ENCODE measurements at places on chromosomes 6 and 20.

DNA sequence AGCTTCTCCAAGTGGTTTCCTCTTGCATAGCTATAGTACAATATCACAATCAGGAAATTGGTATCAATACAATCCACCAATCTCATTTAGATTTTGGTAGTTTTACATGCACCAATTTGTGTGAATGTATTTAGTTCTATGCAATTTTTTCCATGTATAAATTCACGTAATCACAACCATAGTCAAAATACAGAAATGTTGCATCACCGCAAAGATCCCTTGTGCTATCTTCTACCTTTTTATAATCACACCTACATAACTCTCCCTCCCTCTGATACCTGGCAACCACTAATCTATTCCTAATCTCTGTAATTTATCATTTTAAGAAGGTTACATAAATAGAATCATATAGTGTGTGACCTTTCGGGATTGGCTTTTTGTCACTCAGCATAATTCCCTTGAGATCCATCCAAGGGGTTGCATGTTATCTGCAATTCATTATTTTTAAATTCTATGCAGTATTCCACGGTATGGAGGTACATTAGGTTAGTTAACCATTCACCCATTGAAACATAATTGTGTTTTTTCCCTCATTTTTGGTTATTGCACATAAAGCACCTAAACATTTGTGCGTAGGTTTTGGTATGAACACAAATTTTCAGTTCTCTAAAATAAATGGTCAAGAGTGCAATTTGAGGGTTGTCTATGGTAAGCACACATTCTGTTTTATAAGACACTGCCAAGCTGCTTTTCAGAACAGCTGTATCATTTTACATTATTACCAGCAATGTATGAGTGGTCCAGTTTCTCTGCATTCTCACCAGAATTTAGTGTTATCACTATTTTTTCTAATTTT is 95.1 kb upstream of the SLC22A23 start:
- no peak for DNase-seq

- no peak for DNase-seq
Measured at GRCh38 chr6:149855040-149855654, 9.0 kb downstream of the LRP11 start.

- DNase-seq: no peak
Measured at GRCh38 chr6:151044465-151045441, 179.3 kb downstream of the MTHFD1L start.

GRCh38 chr6:101393251-101393828 is at the start of gene GRIK2:
Gene GRIK2 (plus strand): TSS chr6:101393708.
- DNase-seq: peak; percentile 28

- no peak for DNase-seq
Measured at GRCh38 chr6:15620611-15621010, 42.2 kb downstream of the DTNBP1 start.

GRCh38 chr6:116316772-116317467 is 37.2 kb upstream of the TSPYL1 start:
- no peak for DNase-seq

- DNase-seq: peak; percentile 11
Measured at GRCh38 chr20:36312724-36313441, 6.7 kb downstream of the DLGAP4 start.

All from stimulated activated CD8-positive, alpha-beta memory T cell treated with anti-CD3 and anti-CD28 coated beads, Interleukin-4, amount 100 ng/mL, for 48 hours (primary cell).